Pancreas (tissue), 10 donors: ENCODE measurements at places on chromosomes 6 and 20. TPM values are rescaled to one million over a fixed set of nuclear protein-coding genes. Genes with fewer than 3 reads are reported as not detected.

DNA sequence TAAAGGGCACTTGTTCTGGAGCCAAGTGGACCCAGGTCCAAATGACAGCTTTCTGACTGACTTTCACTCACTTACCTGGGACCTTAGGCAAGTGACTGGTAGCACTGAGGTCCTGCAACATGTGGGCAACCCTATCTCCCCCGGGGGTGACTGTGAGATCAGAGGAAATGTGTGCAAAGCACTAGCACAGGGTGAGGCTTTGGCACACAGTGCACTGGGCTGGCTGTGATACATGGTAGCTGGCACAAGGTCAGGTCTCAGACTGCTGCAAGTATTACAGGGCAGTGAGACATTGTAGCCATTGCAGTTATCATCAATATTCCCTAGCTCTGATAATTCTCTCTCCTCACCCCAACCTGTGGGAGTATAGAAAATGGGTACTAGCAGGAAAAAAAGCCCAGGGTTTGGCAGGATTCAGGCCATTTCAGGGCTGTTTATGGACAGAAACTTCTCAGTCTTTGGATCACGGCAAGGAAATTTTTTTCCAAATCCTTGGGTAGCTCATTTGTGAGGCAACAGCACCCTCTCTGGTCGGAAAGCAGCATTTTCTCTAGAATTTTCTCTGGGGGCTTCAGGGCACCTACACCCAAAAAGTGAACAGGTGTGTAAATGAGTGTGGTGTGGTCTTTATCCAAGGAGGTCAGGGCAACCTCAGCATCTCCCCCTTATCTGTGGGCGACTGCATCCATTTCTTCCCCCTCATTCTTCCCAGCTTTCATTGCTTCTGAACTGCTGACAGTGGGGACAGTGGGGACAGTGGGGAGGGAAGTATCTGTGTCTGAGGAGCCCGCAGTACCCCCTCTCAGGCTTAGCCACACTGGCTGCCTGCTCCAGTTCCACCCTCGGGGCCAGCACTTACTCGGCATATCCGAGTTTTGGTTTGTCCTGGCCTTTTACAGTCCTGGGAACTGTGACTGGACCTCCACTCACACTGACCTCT lies 148.7 kb upstream of the PHACTR3 start:
- no peak for DNase-seq

DNA sequence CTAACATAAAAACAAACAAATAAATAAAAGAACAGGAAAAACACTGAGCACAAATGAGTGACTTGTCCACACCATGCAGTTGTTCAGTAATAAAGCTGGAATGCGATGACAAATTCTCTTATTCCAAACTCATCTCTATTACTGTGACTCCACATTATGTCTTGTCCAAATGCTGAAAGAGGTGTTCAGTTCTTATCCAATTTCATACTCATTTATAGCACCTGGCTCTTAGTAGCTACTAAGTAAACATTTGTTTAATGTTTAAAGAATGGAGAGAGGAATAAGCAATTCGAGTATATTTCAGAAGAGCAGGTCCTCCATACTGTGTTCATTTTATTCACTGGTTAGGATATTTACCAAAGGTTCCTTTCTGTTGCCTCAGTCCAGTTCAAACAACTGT lies 439.0 kb upstream of the JAG1 start:
- DNase-seq: no peak

The STX11 gene
- total RNA-seq: 2.6 TPM

The HLA-DRB5 gene
- total RNA-seq: 6.7 TPM

The CST5 gene
- not detected for total RNA-seq
